ENCODE measurements at places on chromosomes 5 and 9. TPM values are rescaled to one million over a fixed set of nuclear protein-coding genes. Genes with fewer than 3 reads are reported as not detected.
A peak's percentile ranks its signal among the peaks of the same experiment; 100 is the strongest.

Gene ANKRD31
- total RNA-seq: under 0.01 TPM

Gene PCDHA5
- under 0.01 TPM for total RNA-seq

Gene UHRF2
- 46.4 TPM for total RNA-seq

Gene NUTM2G
- not detected for total RNA-seq

Gene C6
- total RNA-seq: not detected

Gene BASP1
- total RNA-seq: 126 TPM

Gene GRPEL2
- 28.7 TPM for total RNA-seq

Gene ZNF354B
- total RNA-seq: 10.3 TPM

Gene HAPLN1
- 0.43 TPM for total RNA-seq

Gene FOXD4L3
- not detected for total RNA-seq

Gene EGFLAM
- total RNA-seq: 3.0 TPM

Gene GBGT1
- total RNA-seq: 5.8 TPM

Gene FCN2
- not detected for total RNA-seq

GRCh38 chr5:39426051-39426745 lies 1.4 kb upstream of the DAB2 start:
- DNase-seq: no peak

GRCh38 chr5:74421377-74421776 lies 219.2 kb downstream of the ENC1 start:
- DNase-seq: no peak

GRCh38 chr5:6251565-6252102 lies 126.7 kb downstream of the MED10 start:
- DNase-seq: no peak

- DNase-seq: no peak
Observed at GRCh38 chr9:135023786-135024405, 63.6 kb upstream of the OLFM1 start.

- no peak for DNase-seq
Observed at GRCh38 chr5:141805874-141806595, 72.2 kb downstream of the PCDH1 start.

GRCh38 chr9:132087438-132088030 lies 7.9 kb upstream of the MED27 start:
- no peak for DNase-seq

DNA sequence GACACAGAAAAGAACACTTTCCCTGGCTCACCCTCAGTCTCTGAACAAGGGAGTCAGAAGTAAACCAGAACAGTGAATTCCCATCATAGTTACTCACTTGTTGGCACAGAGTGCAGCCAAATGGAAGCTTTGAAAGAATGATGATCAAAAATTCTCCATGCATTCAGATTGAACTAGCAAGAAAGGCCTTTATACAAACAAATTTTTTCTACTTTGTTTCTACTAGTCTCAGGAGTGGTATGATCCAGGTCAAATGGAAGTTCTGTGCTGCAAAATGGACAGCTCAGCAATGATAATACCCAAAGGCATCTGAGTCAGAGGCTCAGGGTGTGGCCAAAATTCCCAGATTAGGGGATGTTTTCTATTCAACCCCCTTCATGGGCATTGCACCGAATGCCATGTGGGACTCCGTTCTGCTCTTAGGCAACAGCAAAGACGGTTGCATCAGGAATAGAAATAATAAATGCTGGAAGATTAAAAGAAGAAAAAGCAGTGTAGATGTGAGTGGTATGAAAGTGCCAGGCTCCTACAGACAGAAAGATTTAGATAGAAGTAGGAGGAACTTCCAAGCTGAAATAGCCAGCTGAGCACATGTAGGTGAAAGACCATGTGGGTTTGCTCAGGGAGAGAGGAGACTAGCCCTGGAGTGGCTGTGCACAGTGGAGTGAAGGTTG lies 24.0 kb upstream of the ASPN start:
- DNase-seq: peak; percentile 88

DNA sequence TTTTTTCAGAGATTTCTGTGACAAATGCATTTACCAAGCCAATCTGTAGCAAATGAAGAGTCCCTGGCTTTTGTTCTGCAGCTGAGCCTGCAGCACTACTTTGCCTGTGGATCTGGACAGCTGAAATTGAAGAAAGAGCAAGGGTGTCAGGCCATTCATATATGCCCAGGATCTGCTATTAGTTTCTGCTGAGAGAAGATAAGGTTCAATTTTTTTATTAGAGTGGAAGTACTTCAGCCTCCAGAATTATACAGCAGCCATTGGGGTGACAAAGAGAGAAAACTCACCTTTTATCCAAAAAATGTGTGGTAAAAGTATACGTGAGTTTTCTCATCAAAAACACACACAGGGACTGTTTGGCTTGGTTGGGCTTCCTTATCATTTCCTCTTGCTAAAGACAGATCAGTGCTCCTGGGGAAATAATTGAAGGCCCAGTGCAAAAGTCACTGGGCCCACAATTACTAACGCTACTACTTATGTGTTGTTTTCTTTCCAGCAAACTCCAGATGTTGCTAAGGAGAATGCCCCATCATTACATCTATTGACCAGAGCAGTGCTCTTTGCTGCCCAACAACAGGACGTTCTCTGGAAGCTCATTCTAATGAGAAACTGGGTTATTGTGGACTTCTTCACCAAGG lies 138.6 kb downstream of the CEMIP2 start:
- DNase-seq: no peak

DNA sequence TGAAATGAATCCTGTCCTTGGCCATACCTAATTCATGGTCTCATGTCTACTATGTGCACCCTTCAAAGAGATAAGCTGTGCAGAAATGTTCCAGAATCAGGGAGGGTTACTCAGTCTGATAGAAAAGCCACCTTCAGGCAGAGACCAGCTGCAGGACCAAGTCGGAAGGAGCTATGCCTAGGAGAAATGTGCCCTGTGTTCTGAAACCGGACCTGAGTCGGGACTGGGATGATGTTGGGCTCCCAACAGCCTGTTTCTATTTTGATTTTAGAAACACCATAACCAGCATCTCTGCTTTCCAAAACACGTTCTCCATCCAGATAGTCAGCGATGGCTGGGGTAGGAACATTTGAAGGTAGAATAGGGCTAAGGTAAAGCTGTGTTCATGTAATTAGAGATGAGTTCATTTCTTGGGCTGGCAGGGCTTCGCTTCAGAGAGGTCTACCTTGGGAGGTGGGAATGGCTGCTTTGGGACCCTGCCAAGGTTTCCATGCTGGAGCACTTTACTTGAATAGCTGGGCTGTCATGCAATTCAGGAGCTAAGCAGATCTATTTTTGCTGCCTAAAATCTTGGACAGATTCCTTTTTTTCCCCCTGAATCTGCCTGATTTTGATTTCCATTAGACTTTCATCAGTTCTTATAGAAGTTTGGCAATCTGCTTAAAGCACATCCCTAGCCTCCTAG lies 2.8 kb downstream of the ADCY2 start:
- no peak for DNase-seq

DNA sequence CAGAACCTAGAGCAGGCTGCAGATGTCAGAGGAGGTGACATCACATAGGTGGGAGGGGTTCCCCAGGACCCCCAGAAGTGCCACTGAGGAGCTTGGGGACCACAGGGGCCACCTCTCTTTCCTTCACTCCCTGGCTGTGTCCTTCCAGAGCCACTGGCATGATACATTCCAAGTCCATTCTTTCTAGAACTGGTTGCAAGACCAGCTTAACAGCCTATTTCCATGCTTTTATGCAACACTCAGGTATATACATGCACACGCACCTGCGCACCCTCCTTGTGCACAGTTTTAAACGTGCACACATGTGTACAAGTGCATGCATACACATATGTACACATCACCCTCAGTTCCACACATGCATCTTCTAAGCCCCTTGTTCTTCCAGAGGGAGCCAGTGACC lies 39.7 kb downstream of the SLC6A7 start:
- no peak for DNase-seq

- DNase-seq: peak; percentile 70
Observed at GRCh38 chr5:113331209-113331551, 103.6 kb downstream of the TSSK1B start.

DNA sequence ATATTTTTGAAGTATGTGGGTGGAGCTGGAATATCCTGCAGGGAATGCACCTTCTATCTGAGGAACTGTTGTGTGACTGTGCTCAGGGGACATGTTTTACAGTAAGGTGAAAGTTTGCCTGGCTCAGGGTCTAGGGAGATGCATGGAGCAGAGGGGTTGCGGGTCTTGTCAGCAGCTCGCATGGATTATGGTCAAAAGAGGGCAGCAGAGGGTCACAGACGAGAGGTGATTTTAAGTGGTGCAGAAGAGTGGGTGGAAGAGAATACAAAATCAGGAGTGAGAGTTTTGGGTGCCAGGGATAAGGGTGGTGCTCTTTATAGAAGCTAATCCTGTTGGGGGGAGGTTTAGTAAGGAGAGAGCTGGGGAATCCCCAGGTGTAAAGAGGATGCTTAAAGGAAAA lies 53.5 kb upstream of the GRIN3A start:
- peak; percentile 0 for DNase-seq

DNA sequence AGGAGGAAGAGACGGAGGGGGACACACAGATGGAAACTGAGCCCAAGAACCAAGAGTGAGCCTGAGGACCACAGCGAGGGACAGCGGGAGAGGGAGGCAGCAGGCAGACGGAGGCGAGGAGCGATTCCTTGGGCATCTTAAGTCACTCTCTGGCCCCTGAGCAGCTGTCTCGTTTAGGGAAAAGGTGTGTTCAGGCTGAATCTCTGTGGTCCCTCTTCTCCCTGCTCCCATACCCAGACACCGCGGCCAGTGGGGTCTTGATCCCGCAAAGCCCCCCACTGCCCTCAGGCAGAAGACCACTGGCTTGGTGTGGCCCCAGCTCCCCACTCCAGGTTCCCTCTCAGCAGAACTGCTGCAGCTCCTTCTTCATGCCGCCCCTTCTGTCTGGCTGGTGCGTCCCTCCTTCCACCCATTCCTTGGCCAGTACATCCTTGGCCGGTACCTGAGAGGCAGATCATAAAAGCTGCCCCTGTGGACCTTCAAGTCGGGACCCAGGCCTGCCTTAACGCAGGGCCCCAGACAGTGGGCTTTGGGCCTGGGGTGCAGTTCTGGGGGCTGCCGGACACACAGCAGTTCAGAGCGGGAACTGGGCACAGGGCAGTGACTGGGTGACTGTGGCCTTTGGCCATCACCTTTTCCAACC lies 5.8 kb upstream of the RALGDS start:
- DNase-seq: no peak

- peak; percentile 100 for DNase-seq
Observed at GRCh38 chr9:91197232-91198181, 164.2 kb downstream of the AUH start.

DNA sequence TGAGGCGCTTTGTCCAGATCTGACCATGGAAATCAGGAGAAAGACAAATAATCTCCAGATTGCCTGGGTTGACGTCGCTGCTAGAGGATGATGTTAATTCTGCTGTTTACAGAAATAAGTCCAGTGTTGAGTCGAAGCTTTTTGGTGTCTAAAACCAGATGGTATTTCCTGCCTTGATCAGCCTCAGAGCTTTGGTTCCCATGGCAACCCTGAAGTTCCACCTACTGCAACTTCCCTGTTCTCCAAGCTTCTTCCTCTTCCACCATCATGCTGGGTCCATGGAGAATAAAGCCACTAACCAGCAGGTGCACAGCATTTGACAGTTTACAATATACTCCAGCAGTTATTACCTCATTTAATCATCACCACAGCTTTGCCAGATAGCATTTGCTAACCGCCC lies 18.0 kb upstream of the GABBR2 start:
- peak; percentile 67 for DNase-seq

GRCh38 chr5:139847790-139848507 lies 52.3 kb downstream of the PSD2 start:
- DNase-seq: no peak

- no peak for DNase-seq
Observed at GRCh38 chr9:37511016-37512010, 25.6 kb downstream of the POLR1E start.

GRCh38 chr9:124698265-124698664 lies 72.8 kb downstream of the NR6A1 start:
- DNase-seq: peak; percentile 48

GRCh38 chr9:89686621-89687020 lies 81.8 kb downstream of the GADD45G start:
- DNase-seq: no peak

GRCh38 chr5:23284656-23285055 lies 222.8 kb upstream of the PRDM9 start:
- no peak for DNase-seq

- no peak for DNase-seq
Observed at GRCh38 chr5:156375895-156376495, 49.0 kb downstream of the SGCD start.

DNA sequence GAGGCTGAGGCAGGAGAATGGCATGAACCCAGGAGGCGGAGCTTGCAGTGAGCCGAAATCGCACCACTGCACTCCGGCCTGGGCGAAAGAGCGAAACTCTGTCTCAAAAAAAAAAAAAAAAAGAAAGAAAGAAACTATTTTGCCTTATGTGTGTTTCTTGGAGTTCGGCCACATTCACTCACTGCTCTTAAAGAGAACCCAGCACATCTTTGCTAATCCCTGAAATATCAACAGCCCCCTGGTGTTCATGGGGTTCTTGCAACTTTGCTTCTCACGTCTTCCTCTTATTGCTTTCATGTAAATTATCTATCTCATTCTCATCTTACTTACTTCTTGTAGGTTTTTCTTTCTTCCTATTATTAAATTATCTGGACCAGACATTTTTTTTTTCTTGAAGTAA lies 126.3 kb upstream of the ASTN2 start:
- DNase-seq: no peak

DNA sequence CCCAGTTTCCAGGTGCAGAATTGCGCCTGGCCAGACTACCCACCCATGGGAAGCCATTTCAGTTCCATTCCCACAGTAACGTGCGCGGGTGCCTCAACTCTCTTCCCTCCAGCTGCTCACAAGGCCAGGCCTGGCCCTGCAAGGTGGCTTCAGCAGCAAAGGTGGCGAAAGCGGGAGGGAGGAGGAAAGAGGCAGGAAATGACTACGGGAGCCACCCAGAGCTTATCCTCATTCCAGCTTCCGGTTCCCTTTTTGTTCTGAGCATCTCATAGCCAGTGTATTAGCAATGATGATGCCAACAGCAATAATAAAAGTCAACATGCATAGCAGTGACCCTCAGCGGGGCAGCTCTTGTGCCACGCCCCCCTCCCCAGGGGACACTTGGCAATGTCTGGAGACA lies 101.5 kb upstream of the BOD1 start:
- DNase-seq: no peak

DNA sequence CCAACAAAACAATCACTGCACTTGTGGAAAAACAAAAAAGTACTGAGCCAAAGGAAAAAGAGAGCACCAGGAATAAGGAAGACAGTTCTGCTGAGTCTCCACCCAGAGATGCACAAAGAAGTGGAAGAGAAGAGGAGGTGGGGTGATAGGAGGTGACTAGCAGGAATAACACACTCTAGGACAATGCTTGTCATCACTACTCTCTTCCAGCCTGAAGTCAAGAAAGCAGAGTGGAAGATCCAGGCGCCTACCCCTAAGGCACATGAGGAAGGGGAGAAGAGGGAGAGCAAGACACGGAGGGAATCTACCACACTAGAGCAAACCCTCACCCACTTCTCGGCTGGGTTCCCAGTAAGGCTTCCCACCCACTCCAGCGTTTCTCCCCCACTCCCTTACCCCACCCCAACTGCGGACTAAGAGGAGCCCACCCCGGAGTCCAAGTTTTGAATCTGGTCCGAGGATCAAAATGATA lies 1.7 kb downstream of the SLIT3 start:
- no peak for DNase-seq
